ENCODE measurements at places on chromosomes 1 and 21. TPM values are rescaled to one million over a fixed set of nuclear protein-coding genes. Genes with fewer than 3 reads are reported as not detected.

The TCEA3 gene
- total RNA-seq = 4.7 TPM

DNA sequence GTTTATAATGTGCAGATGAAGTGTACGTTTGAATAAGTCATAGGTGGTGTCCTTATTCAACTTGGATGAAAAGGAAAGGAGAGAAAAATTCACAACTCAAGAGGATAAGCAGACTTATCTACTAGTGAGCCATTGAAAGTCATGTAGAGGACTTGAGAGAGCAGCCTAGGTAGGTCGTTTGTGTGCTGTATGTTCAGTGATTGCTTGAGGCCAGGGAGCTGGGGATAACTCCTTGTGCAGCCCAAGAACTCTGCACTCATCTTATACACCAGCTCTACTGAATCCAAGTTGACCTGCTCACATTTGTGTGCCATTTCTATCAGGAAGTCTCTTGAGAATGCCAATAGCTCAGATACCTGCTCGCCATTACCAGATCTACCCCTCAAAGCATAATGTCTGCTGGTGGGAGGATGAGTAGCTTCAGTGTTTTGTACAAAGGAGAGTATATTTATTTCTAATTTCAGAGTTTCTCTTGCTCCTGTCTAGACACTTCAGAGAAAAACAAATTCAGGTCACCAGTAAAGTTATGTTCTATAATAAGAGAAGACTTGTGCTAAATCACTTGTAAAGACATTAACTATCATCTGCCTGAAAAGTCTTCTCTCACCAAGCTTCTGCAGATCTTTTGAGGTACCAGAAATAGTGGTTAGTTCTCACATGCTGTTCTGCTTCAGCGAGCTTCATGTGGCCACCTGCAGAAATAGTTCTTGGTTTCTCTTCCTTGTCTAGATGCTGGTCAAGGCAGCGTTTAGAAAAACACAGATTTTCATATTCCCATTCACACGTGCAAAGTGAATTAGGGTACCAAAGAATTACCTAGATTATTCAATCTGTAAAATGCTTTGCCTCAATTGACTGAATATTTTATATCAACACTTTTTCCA is 10.8 kb downstream of the S1PR1 start:
- no peak for DNase-seq

- no peak for DNase-seq
Measured at GRCh38 chr1:150628766-150629114, 672 bp downstream of the ENSA start.

GRCh38 chr1:53485478-53486394 is 26.5 kb downstream of the DMRTB1 start:
- peak; percentile 73 for DNase-seq

DNA sequence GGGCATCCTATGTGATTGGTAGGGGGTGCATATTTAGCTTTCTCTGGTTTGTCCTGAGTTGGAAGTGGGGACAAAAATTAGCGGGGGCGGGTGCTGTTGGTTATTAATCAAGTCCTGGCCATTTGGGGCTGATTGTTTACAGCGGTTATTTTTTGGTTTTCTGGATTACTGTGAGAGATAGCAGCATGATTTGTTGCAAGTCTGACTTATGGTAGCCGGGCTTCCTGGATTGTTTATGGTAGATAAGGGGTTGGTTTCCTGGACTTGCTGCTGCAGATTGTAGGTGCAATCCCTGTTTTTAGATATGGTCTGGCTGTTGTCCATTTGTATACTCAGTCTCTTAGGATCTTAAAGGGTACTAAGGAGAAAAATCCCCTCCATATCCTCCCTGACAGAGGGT is 12.1 kb upstream of the PROK1 start:
- DNase-seq = no peak

DNA sequence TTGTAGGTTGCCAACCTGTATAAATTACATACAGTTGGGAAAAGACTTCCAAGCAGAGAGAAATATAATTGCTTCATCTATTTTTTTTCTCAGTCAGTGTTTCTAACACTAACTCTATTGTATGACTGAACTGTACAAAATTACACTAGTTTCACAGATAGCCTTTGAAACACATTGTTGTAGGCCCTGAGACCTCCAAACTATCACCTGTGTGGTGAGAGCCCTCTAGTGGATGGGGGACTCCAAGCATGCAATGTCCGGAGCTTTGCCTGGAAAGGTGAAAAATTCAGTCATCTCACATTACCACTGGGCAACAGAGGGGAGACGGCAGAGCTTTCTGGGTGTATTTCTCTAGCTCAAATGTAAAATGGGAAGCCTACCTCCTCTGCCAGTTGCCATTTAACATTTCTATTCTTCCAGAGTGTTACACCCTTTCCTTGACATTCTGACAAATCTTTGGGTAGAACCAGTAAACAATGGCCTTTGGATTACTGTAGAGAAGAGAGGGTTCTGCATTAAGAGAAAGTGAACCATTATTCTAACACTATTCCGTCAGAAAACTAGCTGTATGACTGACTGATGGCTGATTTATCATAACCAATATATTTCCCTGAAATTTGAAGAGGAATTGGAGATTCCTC is 212.2 kb downstream of the LYPLAL1 start:
- DNase-seq = no peak

Data from cerebellum (tissue), 4 donors.